ENCODE measurements at places on chromosomes 4 and X.

GRCh38 chr4:107060388-107060787 lies 24.3 kb upstream of the DKK2 start:
- DNase-seq = no peak

DNA sequence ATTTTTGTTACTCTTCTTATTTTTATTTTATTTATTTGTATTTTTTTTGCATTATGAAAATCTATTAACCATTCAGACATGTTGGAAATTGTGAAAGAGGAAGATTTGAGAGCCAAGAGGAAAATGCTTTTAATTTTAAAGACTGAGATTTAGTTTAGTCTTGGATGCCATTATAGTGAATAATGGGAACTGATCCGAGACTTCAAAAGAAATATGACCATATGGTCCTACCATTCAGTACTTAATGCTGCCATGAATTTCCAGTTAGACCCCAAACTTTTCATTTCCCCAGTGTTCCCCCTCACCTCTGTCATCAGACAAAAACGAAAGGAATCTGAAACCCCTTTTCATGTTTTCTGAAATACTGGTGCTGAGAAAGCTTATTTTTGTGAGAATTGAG lies 95.5 kb downstream of the TENM3 start:
- no peak for DNase-seq

DNA sequence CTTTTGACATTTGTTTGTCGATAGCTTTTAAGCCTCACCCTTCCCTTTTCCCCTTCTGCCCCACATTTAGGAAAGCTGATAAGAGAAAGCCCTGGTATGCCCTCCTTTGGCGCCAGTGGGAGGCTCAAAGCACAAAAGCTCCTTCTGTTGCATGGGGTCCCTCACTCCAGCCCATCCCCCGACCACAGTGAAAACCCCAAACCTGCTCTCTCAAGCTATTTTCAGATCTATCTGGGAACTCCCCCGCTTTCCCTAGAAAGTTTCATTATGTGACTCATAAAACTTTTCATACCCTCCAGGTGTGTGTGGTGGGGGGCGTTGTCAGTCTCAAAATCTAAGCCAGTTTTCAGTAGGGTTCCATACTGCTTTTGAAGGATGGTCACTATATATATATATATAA lies 259.0 kb upstream of the PCDH7 start:
- DNase-seq = no peak

GRCh38 chrX:27823812-27824211 lies 16.0 kb downstream of the MAGEB10 start:
- DNase-seq = no peak

GRCh38 chr4:5045097-5045496 lies 6.2 kb upstream of the STK32B start:
- no peak for DNase-seq

DNA sequence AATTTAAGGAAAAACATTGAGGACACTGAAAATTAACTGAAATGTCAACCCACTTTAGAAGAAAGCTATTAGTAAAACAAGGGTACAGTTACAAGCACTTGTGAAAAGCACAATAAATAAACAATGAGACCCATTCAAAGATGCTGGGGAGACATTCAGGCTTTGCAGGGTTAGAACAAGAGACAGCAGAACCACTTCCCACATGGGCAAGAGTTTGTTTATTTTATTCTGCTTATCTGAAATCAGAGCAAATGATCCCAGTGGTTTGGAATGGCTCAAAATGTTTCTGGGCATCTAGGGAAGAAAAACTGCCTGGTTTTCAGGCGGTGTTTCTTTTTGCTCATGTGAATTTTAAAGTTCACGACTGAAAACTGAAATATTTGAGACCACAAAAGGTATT lies 42.4 kb downstream of the PPP3CA start:
- DNase-seq = no peak
